NCI-H446 (cell line): ENCODE measurements at places on chromosomes 4 and X.

DNA sequence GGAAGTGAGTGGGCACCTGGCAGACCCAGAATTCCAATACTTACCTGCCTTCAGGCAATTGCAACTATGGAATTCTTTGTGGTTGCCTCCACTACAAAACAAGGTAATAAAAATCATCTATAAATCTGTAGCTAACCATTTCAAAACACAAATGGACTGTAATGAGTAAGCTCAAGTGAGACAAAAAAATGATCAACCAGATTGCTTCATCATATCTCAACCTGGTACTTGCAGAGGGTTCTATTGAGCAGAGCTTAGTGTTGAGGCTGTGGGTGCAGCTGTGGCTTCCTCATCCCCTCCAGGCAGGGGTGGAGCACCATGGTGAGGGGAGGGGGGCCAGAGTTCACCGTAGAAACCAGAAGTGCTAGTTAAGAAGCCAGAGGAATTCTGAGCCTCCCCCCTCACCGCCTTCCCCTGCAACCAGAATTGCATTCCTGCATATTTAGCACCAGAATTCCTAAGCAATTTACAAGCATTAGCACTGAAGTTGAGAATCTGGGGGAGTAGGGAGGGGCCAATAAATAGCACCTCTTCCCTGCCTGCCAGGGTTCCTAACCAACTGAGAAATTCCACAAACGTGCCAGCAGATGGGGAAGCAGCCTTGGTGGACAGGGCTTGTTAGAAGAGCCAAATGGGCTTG lies 11.5 kb downstream of the CTAG1A start:
- no peak for DNase-seq

DNA sequence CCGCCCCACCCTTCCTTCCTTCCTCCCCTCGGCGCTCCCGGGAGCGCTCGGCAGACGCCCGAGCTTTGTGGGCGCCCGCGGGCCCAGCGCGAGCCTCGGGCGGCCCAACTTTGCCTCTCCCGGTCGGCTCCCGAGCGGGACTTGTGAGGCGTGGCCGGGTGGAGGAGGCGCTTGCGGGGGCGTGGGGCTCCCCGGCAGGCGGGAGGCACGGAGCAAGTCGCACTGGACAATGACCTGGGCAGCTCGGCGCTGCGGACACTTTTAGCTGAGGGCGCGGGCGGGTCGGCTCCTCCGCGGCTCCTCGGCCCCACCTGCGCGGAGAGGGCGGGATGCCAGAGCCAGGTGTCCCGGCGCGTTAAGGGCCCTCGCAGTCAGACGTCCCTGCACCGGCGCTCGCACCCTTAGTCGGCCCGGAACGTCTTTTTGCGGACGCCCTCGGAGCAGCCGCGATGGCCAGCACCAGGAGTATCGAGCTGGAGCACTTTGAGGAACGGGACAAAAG lies 385 bp downstream of the DCLK2 start:
- DNase-seq = no peak

DNA sequence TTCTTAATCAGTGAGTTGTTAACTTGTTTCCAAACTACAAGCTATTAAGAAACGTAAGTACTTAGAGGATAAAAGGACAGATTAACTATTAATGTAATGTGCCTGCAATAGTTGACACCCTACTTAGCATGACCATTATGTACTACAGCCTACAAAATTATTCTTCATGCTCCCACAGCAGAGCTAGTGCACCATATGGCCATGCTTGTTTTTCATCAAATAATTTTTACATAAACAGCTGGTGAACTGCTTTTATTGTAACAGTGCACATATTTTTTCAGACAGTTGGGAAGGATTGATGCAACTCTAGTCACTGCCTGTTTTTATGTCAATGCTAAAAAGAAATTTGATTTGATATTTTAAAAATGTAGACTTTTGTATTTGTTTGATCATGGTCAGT lies 10.2 kb upstream of the MAGEB10 start:
- no peak for DNase-seq

DNA sequence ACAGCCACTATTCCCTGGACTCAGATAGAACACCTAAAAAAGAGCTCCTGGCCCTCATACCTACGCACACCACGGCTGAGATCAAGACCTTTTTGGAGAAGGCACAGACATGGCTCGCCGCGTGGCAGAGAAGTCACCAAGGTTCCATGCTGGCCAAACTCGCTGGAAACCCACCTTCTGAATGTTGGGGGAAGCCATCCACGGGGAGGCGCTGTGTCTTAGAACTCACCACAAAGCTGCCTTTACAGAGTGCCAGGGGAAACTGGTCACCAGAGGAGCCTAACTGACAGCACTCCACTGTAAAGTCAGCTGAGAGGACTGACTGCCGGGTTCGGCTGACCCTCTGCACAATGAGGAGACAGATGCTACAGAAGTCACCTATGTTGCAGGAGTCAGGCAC lies 97.9 kb downstream of the NEUROG2 start:
- DNase-seq = no peak

DNA sequence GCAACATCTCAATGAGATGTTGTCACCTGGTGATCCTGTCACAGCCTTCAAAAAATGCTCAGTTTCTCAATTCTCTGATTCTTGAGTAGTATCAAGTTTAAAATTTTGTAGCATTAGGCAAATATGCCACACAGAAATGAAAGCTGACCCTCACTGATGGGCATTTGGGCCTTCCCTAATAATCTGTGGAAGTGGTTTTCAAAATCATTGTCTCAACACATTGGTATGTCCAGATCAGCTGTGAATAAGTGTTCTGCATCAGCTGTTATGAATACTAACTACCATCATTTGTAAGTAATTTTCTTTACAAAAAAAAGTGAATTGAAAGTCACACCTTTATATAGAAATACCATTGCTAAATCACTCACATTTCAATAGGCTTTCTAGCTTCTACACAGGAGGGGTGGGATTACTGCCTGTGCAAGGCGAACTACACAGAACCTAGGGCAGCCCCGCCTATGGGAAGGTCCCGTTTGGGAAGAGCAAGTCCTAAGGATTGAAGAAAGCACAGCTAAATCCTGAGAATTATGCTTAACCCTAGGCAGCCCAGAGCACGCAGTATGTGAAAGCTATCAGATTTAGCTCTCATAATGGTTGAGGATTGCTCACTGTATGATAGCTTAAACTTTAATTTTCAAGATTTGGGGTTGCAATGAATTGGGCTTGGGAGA lies 73.4 kb downstream of the GPC3 start:
- no peak for DNase-seq

DNA sequence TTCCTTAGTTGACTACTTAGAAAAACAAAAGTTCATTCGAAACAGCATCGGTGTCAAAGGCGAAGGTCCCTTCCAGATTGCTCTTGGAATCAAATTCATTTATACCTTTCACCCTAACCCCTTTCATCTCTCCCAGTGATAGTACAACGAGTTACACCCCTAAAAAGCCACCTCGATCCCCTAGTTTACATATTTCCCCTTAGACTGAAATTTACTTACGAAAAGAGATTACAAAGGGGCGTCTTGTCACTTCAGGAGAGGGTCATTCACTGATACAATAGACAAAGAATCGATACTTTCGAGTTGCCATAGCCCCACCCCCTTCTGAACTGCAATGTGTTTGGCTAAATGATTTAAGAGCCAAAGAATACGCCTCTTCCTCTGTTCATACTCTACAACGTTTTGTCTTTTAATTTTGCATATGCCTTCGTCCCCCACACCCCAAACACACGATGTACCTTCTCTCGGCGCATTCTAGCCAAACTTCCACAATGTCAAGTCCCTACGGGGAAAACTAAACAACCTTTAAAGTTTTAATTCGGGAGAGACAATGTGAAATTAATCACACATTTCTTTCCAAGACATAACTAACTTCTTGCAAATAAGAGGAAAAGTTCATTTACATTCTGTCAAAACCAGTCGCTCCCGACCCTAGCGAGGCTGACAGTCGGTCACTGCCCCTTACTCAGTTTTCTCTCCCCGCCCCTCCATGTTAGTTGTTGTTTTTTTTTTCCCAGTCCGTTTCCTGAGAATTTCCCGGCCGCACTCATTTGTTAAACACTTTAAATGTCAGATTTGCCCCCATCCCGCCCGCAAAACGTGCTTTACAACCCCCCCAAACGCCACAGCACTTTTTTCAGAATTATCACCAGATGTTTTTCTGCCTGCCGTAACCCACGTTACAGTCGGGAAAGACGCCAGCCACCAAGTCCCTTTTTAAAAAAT lies 88.6 kb downstream of the HPRT1 start:
- DNase-seq = no peak

- DNase-seq = no peak
These were observed 102.3 kb downstream of the PSAPL1 start for GRCh38 chr4:7332216-7333023.

- DNase-seq = no peak
These were observed 115.7 kb upstream of the LSM6 start for GRCh38 chr4:146059865-146060264.

DNA sequence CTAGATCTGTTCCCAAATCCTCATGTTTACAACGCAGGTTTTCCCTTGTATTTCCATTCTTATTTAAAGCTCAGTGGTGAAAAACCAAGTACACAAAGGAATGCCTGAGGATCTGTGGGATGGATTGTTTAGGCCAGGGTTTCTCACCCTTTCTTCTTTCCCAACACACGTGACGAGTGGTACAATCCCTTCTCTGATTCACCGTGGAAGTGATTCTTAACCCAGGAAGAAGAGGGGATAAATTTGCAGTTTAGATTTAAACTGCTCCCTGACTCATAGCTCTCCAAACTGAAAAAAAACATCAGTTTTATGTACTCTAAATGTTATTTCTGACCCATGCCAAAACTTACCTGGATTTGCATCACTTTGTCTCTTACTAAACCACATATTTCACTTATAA lies 17.0 kb downstream of the PAQR3 start:
- no peak for DNase-seq

- peak; percentile 28 for DNase-seq
These were observed 951.8 kb upstream of the IGFBP7 start for GRCh38 chr4:58061967-58062366.

DNA sequence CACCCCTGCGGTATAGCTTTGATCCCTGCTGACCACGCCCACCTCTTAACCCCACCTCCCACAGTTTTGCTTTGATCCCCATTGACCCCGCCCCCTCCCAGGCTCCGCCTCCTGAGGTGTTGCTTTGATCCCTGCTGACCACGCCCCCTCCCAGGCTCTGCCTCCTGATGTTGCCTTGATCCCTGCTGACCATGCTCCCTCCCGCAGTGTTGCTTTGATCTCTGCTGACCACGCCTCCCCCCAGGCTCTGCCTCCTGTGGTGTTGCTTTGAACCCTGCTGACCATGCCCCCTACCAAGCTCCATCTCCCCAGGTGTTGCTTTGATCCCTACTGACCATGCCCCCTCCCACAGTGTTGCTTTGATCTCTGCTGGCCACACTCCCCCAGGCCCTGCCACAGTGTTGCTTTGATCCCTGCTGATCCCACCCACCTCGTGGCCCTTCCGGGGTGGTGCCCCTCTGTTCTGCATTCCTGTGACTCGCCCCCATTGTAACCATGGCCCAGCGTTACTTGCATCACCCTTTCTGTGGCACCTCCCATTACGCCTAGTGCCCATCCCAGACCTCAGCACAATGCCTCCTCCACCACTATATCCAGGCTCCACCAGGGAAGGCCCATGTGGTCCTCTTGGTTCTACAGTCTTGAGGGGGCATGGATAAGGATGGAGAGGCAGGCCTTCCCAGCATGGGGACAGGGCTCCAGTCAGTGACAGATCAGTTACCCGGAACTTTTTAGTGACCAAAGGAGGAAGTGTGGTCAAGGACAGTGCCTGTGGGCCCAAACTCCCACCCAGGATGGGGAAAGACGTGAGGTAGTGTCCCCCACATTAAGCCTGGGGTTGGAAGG lies 70.8 kb downstream of the ADRA2C start:
- DNase-seq = no peak

- peak; percentile 57 for DNase-seq
These were observed at the start of gene TBL1X for GRCh38 chrX:9464435-9465371. TSS of gene TBL1X (plus strand) at chrX:9465058. CDS start at chrX:9653587, 188,529 bp downstream.

DNA sequence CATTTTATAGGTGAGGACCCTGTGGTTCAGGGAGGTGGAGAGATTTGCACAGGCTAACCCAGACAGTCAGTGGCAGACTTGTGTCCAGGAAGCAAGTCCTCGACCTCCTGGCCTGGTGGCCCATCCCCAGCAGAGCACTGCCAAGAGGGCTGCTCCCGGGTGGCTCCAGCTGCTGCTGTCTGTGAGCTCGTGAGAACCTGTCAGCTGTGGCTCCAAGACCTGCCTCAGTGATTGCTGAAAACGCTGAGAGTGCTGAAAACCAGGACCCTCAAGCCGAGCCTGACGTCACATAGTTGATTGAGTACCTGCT lies 74.2 kb downstream of the RTL9 start:
- DNase-seq = no peak

- no peak for DNase-seq
These were observed 10.2 kb upstream of the ATP6AP2 start for GRCh38 chrX:40570346-40571093.

GRCh38 chrX:154096140-154097002 lies 1.1 kb downstream of the MECP2 start:
- no peak for DNase-seq

DNA sequence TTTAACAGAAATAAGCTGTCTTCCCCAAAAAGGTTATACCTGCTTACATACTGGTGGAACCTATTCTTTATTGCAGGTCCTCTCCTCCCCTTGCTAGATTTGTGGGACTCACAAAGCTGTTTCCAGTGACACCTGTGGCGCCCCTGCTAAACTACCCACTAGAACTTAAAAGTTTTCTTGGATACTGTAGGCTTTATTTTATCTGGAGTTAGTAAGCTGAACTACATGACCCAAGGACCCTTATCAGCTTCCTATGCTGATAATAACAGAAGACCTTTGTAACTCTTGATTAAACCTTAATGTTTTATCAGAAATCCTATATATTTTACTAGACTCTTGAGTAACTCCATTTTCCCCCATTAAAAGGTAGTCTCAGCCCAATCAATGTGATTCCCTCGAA lies 32.3 kb downstream of the CLDN2 start:
- DNase-seq = no peak
